B cell (primary cell): ENCODE measurements at places on chromosomes 13 and 19. TPM values are rescaled to one million over a fixed set of nuclear protein-coding genes. Genes with fewer than 3 reads are reported as not detected.

Gene PLK5
- total RNA-seq, result not detected in 2 replicates

Gene CCL25
- total RNA-seq, result not detected in 2 replicates

Gene KCNC3
- 23.0 and 24.4 TPM in 2 replicates for total RNA-seq

Gene OR7C1
- total RNA-seq, result not detected in 2 replicates

Gene FOXA3
- not detected in 2 replicates for total RNA-seq

Gene LGI4
- 0.59 and 0.70 TPM in 2 replicates for total RNA-seq

Gene KANK2
- 15.2 and 18.9 TPM in 2 replicates for total RNA-seq

Gene SIGLEC7
- not detected in 2 replicates for total RNA-seq

Gene NTN5
- 1.2 and 2.5 TPM in 2 replicates for total RNA-seq

Gene PSG3
- total RNA-seq, result not detected in 2 replicates

Gene KIR3DL2
- 0.17 TPM in 1 of 2 replicates, not detected in the other for total RNA-seq

Gene MISP3
- total RNA-seq, result 0.34 and 0.36 TPM in 2 replicates

Gene ZNF784
- 9.7 and 11.5 TPM in 2 replicates for total RNA-seq

Gene UBE2L5
- 0.57 and 0.58 TPM in 2 replicates for total RNA-seq

Gene SIGLECL1
- not detected in 2 replicates for total RNA-seq

Gene KL
- total RNA-seq, result 0.07 TPM in 1 of 2 replicates, not detected in the other

Gene TRAPPC6A
- total RNA-seq, result 40.3 and 48.2 TPM in 2 replicates

Gene SSBP4
- total RNA-seq, result 37.0 and 43.5 TPM in 2 replicates

Gene LILRB3
- 0.25 and 0.34 TPM in 2 replicates for total RNA-seq

Gene CEBPA
- total RNA-seq, result 1.7 and 2.5 TPM in 2 replicates

Gene CYP2S1
- not detected in 2 replicates for total RNA-seq

Gene KLK7
- total RNA-seq, result not detected in 2 replicates

Gene B3GNT8
- 0.22 and 0.27 TPM in 2 replicates for total RNA-seq

Gene ZNF737
- 45.6 and 50.1 TPM in 2 replicates for total RNA-seq

Gene BORA
- total RNA-seq, result 7.2 and 8.6 TPM in 2 replicates

Gene LHFPL6
- total RNA-seq, result 0.15 TPM in 1 of 2 replicates, not detected in the other

Gene C1QTNF9B
- not detected in 2 replicates for total RNA-seq

Gene NPAS1
- 1.1 TPM in 2 replicates for total RNA-seq
